ENCODE measurements at places on chromosomes 2 and 18.

- no peak for DNase-seq
Observed at GRCh38 chr2:169891593-169892298, 64.5 kb downstream of the UBR3 start.

DNA sequence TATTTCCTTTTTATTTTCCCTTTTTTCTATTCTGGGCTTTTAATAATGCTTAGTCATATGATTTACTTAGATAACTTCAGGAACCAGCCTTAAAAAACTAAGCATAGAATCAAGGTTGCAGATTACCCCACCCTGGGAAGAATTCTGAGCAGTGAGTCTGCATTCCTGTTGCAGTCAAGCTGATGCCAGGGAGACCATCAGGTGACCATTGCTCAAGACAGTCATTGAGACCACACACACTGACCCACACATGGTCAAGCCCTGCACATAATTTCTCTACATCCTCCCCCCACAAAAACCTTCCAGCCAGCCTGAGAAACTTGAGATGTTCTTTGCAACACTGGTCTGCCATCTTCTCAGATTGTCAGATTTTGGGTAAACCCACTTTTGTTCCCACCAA lies 83.9 kb downstream of the SH3YL1 start:
- no peak for DNase-seq

DNA sequence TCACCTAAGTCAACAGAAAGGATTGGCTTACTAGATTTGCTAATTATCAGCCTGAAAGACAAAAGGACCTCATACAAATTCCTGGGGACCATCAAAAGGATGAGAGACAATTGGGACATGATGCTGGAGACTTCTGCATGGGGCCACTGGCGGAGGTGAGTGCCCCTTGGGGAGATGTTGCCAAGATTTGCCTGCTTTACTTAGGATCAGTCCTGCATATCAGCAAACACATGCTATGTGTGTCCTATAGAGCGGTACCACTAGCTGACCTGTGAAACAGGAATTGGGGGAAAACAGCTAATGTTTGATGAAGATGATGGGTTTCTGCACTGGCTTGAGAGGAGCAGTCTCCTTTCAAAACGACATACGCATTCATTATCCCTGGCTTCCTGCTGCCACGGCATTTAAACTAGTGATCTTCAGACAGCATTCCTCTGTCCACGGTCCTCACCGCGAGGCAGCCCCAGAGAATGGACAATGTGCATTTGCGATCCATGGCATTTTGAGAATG lies 104.2 kb downstream of the TGIF1 start:
- DNase-seq, result no peak

GRCh38 chr18:64993695-64994094 lies 757.1 kb upstream of the CDH7 start:
- no peak for DNase-seq

DNA sequence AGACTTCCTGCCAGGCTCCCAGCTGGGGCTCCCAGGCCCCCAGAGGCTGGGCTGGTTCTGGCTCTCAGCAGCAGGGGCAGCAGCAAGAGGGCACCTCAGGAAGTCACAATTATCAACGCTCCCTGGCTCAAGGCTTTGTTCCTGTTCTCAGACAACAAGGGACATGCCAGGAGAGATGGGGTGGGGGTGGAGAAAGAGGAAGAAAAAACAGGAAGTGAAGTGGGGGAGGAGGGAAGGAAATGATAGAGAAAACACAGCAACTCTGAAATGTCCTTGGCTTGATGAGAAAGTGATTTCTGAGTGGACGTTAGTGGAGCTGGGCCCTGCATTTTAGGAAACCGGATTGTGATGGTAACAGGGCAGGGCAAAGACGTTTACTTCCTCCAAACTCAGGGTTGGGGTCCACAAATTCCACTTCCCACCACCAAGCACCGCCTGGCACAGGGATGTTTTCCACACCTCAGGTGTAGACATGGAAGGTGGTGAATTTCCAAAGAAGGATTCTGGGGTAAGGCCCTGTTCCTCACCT lies 40.4 kb downstream of the CYRIA start:
- DNase-seq, result no peak

DNA sequence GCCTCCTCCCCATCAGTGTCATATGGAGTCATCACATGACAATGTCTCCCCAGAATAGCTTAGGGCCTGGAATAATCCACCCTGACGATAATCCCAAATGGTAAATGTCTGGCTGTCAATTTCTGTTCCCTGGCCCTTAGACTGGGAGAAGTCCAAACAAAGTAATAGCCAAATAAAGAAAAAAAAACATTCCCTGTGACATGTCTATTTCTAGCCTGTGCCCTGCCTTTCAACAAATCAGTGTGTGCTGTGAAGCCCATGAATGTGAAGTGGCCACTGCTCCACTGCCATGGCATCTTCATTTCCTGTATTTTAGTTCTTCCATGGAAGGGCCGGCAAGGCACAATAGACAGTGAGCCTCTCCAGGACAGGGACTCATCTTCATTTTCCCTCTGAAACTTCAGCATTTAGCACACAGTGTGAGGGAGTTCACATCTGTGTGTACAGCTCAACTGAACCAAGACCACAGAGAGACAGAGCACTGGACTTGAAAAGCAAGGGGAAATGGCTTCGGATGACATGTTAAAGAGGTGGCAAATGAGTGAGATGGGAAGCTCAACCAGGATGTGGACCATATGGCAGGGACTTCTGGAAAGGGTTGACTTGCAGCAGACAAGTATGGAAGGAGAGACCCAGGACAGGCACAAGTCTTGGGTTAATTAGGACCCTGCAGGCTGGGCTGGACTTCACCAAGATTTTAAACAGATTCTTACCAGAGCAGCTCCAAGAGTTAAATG lies 140.0 kb downstream of the ANTXR1 start:
- DNase-seq, result no peak

GRCh38 chr18:21739604-21740537 lies 721 bp upstream of the MIB1 start:
- DNase-seq, result no peak

DNA sequence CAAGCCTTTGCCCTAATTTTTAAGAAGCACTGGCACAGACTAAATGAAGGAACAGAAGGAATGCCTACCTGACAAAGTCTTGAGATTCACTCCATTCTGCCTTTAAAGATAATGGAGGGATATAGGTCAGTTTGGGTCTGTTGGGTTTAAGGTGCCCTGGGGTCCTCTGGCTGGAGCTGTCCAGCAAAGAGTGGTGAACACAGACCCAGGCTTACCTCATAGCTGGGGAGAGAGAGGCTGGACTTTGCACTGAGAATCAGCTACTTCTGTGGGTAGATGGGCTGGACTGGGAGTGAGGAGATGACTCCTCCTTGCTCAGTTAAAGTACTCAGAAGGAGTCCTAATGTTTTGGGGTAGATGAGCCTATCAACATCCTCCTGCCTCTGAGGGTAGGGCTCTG lies 64.4 kb upstream of the CXCR4 start:
- no peak for DNase-seq

DNA sequence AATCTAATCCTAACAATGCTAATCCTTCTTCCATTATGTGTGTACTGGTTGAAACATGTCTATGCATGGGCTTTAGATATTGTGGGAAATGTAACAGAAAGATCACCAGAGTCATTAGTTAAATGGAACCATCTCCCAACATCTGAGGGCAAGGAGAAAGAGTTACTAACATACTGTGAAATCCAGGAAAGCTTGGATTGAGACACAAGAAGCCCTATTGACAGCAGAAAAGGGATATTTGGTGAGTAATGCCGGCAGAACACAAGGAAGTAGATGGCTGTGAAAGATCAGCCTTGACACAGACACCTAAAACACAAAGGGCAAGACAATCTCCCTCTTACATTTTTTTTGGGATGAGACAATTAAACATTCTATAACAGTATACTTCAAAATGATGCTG lies 28.5 kb upstream of the LAMA1 start:
- no peak for DNase-seq

DNA sequence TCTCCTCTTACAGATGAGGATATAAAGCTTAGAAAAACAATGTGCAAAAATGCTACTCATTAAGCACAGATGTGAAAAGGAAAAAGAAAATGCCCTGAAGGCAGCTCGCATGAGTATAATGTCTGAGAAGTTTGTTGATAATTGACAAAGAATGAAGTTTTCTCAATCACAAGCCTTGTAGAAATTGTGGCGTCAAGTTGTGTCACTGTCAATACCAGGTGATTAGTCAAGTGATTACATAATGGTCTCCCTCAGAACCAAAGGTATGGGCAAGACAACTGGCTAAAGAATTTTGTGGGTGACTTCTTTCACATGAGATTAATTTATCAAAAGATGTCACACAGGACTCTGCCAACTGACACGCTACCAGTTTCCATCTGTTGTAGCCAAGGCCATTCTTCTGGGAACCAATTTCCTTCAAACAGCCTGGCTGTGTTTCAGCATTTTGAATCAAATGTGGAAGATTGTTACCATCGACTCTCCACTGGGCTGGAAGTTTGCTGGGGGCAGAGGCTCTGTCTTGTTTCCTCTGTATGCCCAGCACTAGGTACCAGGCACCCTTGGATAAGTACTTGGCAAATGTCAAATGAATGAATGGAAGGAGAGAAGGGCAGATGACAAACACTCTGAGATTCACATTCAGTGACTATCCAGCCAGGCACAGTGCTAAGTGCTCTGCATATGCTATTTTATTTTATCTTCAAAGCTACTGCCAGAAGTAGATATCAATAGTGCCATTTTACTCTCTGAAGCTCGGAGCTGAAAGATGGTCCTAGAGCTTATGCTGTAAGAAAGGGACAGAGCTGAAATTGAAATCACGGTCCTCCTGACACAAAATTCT lies 5.9 kb upstream of the FN1 start:
- DNase-seq, result no peak

GRCh38 chr2:11154923-11155380 lies 315 bp upstream of the SLC66A3 start:
- DNase-seq, result peak; percentile 99

DNA sequence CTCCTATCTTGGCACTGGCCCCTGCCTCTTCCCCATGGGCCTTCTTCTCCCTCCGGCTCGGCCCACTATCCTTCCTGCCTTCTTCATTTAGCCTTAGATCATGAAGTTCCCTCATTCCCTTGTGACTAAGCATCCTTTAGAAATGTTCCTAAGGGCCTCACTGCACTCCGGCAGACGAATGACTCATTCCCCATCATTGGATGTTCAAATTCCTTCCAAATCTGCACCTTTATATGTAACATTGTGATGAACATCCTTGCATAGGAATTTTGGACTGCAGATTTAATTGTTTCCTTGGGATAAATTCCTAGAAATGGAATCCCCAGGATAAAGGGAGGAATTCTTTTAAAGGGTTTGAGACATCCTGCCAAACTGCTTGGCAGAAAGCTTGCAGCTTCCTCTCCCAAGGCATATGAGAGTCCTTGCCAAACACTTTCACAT lies 19.0 kb downstream of the CRACDL start:
- DNase-seq, result no peak

DNA sequence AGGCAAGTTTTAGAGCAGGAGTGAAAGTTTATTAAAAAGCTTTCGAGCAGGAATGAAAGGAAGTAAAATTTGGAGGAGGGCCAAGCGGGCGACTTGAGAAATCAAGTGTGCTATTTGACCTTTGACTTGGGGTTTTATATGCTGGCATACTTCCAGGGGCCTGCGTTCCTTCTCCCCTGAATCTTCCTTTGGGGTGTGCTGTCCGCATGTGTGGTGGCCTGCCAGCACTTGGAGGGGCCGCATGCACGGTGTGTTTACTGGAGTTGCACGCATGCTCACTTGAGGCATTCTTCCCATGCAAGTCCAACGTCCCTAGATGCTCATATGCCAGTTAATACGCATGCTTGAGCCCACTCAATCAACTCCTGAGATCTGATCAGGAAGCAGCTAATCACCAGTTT lies 78.3 kb upstream of the MAP4K4 start:
- DNase-seq, result no peak

DNA sequence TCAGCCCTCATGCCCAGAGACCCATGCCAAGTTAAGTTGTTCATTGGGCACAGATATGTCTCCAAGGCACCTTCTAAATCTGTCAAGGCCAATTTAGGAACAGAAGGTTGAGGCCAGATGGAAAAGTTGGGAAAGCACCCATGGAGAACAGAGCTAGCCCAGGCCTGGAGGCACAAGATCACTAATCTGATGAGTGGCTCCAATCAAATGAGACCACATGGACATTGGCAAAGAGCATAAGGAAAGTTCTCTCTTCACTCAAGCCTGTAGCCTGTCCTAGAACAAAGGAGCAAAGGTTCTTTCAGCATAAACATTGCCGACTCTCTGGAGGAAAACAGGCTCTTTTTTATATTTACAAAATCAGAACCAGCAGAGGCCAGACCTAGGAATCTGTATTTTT lies 154.8 kb downstream of the RNF152 start:
- DNase-seq, result no peak

DNA sequence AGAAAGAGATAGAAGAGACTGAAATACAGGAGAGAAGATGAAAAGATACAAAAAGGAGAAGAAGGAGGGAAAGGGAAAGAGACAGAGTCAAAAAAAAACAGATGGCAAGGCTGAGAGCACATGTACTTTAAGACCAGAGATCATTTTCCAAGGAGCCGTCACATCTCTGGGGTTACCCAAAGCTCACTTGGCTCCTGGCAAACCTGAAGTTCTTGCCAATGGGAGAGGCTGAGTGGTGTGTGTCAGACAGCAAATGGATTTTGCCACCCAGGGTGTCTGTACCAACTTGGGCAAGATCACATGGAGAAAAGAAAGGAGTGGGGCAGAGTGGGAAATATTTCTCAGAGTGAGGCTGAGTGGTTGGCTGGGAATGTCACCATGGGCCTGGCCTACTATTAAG lies 219.3 kb upstream of the TNP1 start:
- DNase-seq, result no peak

- no peak for DNase-seq
Observed at GRCh38 chr18:9814431-9814830, 71.3 kb upstream of the TXNDC2 start.

DNA sequence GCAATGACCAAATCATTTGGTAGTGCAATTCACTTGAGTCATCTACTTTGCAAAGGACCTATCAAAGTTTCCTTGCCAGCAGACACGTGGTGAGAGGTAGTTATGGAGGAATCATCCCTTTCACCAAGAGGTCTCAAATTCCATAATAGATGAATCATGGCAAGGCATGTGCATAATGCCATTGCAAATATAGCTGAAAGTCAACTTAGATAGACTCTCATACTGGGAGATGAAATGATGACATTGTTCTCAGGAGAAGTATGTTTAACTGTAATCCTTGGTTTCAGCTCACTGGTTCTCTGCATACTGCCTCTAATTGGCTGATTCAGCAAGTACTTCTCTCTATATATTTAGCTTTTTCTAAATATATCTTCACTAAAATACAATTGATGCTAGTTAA lies 57.2 kb downstream of the CALCRL start:
- DNase-seq, result no peak

- DNase-seq, result no peak
Observed at GRCh38 chr2:191888400-191889166, 41.7 kb upstream of the CAVIN2 start.

GRCh38 chr2:1688161-1688560 lies 56.2 kb downstream of the PXDN start:
- no peak for DNase-seq

All from activated CD4-positive, alpha-beta memory T cell treated with anti-CD3 and anti-CD28 coated beads for 36 hours (primary cell).